Kidney glomerular epithelial cell (primary cell): ENCODE measurements at places on chromosomes 5 and 9.
A peak's percentile ranks its signal among the peaks of the same experiment; 100 is the strongest.

DNA sequence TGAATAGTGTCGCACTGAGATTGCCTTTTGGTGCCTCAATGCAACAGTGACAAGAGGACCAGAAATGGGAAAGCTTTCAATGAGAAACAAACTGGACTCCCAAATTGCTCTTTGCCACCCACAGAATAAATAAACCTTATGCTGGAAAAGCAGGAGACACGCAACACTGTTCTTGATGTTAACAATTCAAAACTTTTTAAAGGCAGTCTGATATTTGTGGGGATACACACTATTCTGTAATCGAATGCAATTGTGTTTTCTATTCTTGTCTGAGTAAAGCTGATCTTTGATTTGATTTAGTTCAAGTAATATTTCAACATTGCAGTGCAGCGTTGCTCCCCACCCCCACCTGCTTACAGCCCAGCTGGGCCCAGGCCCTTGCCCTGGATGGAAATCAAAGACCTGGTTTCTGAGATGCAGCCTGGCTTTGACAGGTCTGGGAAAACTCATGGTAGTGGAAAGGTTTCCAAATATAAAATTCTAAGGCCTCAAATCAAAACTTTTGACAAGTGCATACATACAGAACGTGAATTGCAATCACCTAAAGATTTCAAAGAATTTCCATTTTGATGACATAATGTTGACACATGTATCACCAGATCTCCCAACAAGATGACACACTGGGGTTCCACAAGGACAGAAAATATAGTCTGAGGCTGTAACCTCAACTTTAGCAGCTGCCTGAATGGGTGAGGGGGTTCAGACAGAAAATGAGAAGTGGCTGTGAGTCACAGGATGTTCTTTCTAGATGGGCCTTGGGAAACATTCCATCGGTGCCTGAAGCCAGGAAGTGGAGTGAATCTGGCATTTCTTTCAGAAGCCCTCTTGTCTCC lies 55.1 kb downstream of the ABCA1 start:
- peak; percentile 68 for DNase-seq

GRCh38 chr5:109788596-109788995 lies 98.9 kb downstream of the MAN2A1 start:
- DNase-seq, result no peak

DNA sequence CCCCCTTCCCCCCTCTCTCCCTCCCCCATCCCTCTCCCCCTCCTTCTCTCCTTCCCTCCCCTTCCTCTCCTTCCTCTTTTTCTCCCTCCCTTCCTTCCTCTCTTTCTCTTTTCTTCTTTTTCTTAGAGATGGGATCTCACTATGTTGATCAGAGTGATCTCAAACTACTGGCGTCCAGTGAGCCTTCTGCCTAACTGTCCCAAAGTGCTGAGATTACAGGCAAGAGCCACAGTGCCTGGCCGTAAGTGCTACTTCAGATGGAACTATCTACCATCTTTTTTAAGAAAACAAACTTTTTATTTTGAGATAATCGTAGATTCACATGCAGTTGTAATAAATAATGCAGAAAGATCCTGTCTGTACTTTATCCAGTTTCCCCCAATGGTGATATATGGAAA lies 6.3 kb downstream of the RCL1 start:
- no peak for DNase-seq

DNA sequence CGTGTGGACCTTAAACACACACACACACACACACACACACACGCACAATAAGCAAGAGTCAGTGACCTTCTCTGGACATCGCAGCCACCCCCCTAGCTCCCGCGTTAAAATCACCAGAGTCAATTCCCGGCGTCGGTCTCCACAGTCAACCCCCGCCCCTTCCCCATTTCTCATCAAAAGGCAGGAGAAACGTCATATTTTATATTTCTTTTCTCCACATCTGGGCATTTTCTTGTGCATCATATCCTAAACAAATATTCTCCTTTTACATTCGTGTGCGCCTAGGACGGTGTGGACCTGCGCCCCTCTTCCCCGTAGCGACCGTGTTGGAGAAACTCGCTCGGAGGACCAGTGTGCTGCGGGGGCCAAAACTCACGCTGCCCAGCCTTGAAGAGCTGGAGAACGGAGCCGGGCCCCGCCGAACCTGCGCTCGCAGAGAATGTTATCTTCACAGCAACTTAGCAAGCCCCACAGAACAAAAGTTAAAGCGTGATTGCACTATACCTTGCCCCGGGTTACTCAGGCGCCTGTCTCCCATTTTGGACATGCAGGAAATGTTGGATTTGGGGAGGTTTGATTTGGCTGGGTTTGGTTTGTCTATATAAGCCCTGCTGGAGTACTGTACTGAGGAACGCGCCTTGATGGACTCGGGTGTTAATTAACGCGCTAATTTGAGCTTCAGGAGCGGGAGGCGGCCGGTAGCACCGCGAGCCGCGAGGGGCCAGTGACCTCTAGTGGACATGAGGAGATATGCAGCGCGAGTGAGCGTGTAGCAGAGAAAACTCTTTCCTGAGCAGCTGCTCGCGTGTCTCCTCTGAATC lies 192.4 kb downstream of the MEF2C start:
- peak; percentile 50 for DNase-seq

DNA sequence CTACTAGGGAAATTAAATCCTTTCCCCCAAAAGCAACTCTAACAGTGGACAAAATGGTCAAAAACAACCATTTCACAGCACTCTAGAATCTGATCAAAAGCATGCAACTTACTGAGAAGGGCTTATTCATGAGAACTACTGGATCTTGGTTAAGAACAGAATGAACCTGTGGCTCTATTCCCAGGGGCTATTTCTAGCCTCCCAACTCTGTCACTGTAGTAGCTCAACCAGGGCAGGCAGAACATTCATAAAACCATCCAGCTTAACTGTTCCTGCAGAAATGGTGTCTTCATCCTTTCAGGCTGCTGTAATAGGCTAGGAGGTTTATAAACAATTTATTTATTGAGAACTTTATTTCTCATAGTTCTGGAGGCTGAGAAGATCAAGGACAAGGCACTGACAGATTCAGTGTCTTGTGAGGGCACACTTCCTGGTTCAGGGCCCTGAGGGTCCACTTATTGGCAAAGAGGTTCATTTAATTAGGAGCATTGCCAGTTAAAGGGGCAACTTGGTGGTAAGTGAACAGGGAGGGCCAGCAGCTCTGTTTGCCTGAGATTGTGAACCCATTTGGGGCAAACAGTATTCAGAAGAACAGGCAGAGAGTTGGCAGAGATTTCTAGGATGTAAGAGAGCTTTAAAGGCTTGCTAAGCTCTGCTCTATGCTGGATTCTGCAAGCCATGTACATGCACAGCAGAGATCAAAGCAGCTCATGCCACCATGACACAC lies 238.5 kb upstream of the FBXL7 start:
- no peak for DNase-seq

DNA sequence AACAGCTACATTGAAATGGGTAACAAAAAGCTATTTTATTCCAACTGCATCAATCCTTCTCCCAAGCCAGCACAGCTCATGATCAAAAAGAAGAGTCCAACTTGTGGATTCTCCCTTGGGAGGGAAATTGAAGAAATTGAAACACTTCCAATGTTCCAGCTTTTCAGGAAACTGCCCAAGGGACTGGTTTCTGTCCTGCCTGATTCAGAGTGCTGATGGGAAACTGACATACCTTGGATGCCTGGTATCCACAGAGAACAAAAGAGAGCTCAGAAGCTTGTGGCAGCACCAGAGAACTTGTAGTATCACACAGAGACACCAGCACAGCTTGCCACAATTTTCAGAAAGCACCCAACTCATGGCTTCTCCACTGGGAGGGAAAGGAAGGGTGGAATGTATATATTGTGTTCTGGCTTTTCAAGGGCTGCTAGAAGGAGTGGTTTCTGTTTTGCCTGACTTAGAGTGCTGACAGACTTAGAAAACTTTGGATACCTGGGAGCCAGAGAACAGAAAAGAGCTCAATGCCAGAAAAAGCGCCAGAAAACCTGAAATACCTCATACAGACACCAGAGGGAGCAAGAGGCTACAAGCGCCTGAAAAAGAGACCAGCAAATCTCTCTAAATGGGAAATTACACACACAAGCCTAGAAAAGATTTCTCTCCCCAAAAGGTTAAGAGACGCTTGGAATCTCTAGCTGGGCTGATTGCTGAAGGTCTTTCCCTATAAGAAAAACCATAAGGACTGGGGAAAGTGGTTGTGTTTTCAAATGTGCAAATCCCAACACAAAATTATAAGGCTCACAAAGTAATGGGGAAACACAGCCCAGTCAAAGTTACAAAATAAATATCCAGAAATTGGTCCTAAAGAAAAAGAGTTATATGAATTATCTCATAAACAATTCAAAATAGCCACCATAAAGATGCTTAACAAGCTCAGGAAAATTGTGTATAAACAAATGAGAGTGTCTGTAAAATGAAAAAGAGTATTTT lies 178.8 kb downstream of the SPOCK1 start:
- DNase-seq, result peak; percentile 69

DNA sequence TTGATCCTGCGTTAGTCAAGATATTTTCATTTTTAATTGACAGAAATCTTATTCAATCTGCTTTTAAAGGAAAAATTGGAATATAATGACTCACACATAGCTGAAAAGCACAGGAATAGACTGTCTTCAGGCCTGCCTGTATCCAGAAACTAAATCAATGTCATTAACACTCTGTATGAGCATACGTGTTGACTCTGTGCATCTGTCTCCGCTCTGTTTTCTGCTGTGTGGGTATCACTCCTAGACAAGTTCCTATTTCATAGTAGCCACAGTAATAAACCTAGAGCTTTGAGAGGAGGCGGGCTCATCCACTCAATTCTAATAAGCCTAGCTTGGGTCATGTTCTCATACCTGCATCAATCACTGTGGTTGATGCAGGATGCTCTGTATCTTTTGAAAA lies 267.6 kb downstream of the KCTD16 start:
- no peak for DNase-seq
